ENCODE measurements at places on chromosomes 7 and 10.

DNA sequence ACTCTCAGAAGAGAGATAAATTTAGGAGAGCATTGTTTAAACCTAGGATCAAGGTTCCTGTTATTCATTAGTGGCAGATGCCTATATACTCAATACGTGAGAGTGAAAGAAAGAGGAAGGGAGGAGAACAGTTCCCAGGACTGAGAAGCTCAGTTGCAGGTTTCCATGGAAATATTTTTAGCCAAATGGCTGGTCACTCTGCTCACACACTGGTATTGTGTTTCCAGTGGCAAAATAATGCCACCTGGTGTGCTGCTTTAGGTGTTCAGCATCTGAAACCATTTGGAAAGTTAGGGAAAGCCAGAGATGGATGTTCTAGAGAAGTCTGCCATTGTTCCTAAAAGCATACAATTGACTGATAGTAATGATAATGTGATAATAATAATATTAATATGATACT is 827.7 kb downstream of the SORCS3 start:
- no peak for DNase-seq

DNA sequence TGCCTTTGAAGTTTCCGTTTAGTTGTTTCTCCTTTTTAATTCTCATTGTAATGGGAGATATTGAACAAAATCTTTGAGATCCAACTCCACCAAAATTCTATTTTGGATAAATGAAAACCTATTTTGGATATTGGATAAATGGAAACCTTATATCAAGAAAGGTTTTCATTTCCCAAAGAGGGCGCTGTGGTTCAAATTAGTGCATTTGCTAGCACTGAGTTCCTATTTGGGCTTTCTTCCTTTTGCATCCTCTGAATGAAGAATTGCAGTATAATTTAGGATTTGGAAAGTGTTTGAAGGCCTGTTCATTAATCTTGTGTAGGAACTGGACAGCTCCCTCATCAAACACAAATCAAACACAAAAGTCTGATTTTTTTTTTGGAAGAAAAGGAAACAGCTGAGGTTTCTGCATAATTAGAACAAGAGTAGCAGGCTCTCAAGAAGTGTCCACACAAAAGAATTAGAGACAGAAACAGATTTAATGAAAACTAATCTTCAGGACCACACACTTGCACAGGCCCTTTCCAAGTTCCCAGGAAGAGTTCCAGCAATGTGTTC is 80.8 kb upstream of the KLF14 start:
- DNase-seq = peak; percentile 43

- no peak for DNase-seq
Observed at GRCh38 chr10:132445516-132446194, 48.7 kb downstream of the PWWP2B start.

- no peak for DNase-seq
Observed at GRCh38 chr7:154440651-154441050, 388.5 kb downstream of the DPP6 start.

- DNase-seq = no peak
Observed at GRCh38 chr7:139820089-139820488, 9.0 kb upstream of the TBXAS1 start.

DNA sequence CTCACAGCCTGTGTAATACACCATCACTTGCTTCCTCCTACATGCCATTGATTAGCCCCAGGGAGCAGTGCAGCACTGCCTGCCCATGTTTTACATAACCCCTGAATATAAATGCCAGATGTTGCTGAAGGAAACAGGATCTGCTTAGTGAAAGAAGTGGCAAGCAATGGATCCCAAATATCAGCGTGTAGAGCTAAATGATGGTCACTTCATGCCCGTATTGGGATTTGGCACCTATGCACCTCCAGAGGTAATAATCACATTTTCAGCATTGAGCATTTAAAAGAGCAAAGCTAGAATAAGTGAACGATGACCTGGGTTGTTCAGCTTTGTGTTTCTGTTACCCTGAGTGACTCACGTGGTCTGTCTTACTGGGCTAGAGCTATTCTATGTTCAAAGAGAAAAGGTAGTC is at the start of gene AKR1C4:
Gene AKR1C4, plus strand, starts transcription at position 136 of the 412 bp plus-strand sequence. Its CDS starts 31 bp downstream, at position 167.
- no peak for DNase-seq

Measured in OCI-LY7 (cell line).